Stimulated activated naive CD8-positive, alpha-beta T cell treated with anti-CD3 and anti-CD28 coated beads, Interleukin-15, amount 100 ng/mL, for 72 hours (primary cell): ENCODE measurements at places on chromosomes 12 and 14.

DNA sequence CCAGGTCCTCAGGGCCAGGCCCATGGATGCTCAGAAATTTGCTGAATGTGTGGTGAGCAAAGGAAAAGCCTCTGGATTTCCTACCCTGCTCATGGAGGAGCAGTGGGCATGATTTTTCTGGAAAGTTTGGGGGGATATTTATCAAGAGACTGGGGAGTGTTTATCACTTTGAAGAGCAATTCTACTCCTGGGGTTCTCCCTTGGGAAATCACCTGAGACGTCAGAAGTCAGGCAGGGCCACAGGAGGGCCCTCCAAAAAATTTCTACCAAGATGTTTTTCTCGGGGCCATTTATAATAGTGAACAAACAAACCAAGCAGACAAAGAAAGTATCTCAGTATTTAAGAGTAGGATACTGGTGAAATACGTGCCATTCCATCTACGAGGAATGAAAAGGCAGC is 20.1 kb upstream of the EIF2B2 start:
- no peak for DNase-seq

DNA sequence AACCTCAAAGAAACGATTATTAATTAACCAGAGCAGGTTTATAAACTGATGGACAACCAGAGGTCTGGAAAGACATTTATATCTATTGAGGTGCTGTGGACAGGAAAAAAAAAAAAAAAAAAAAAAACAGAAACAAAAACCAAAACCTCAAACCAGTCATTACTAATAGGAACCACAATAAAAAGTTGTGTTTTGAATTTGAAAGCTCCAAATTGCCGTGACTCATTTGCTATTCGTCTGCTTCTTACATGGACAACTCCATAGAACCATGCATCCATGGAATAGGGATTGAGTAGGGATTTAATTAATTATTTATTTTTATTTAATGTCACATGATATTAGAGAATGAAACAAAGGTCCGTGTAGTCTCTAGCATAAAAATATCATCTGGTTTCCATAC is 134.1 kb upstream of the SSTR1 start:
- DNase-seq, result no peak

DNA sequence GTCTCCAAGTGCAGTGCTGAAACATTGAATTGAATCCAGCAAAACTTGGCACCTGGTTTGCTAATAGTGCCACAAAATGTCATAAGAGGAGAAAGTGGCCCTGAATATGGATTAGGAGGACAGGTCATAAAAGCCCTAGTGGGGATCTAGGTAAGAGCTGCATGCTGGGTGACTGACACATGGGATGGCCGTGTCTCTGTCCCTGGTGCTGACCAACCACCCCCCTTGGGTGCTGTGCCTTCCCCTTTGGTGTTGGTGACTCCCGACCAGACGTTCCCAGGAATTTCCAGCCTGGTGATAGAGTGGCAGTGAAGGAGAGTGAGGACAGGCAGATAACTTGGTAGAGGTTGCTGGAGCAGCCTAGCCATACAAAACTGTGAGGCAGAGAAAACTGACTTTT is 142.8 kb downstream of the VRK1 start:
- DNase-seq, result no peak

GRCh38 chr14:90511795-90512328 is 115.0 kb downstream of the CALM1 start:
- DNase-seq, result no peak

DNA sequence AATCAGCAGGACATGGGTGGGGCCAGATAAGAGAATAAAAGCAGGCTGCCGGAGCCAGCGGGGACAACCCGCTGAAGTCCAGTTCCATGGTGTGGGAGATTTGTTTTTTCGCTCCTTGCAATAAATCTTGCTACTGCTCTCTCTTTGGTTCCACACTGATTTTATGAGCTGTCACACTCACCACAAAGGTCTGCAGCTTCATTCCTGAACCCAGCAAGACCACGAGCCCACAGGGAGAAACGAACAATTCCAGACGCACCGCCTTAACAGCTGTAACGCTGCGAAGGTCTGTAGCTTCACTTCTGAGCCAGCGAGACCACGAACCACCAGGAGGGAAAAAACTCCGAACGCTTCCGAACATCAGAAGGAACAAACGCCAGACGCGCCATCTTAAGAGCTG is 2.8 kb upstream of the CNIH1 start:
- no peak for DNase-seq

DNA sequence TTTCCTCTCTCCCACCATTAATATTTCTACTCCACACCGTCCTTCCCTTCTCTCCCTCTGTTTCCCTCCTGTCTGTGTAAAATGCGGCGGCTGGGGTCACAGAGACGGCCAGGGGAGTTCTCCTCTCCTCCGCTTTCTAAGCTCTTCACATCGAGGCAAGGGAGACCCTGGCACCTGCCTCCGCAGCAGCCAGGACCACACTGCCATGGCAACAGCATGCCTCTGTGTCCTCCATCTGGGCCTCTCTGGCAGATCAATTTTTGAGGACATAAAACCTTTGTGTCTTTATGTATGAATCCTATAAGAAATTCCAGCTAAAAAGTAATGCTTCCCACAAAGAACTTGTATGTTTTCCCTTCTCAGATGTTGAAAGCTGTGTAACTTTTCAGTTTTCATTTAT is 41.4 kb downstream of the DYRK4 start:
- no peak for DNase-seq

DNA sequence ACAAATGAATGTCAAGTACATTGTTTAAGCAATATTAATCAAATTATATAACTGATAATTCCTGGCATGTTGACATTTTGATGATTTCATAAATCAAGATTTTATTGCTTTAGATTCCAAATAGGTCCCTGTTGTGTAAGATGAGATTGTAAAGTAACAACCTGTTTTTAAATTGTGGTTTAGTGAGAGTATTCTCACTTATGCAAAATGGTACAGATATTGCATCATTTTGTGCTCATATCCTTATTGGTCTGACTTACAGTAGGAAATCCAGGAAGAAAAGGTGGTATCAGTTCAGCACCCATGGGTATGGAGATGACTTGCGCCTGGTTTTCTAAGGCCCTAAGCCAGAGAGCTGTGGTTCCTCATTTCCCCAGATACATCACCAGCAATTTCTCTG is 165.5 kb downstream of the KIF21A start:
- no peak for DNase-seq

GRCh38 chr12:28498850-28499249 is 308.6 kb downstream of the CCDC91 start:
- no peak for DNase-seq

- no peak for DNase-seq
These were observed 8.0 kb upstream of the TEP1 start for GRCh38 chr14:20421267-20421666.

GRCh38 chr14:64221391-64222003 is 72.7 kb downstream of the ESR2 start:
- DNase-seq, result no peak

GRCh38 chr12:67747869-67748742 is 99.6 kb downstream of the DYRK2 start:
- DNase-seq, result no peak

DNA sequence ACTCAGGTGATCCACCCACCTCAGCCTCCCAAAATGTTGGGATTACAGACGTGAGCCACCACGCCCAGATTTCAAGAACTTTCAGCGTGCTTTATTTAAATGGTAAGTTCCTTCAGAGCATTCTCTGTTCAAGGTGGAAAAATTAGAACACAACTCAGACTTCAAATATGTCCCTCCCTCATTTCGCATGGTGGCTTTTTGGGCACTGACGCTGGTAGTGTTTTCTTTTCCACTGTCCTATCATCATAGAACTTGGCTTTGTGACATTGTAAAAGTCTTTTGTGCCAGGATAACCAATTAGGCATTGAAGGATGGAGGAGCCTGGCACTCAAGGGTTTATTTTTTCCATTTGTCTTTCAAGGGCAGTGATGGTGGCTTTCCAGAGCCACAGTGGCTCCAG is 190.8 kb downstream of the NUAK1 start:
- no peak for DNase-seq

GRCh38 chr12:26700430-26700829 is 132.6 kb downstream of the ITPR2 start:
- DNase-seq, result no peak

DNA sequence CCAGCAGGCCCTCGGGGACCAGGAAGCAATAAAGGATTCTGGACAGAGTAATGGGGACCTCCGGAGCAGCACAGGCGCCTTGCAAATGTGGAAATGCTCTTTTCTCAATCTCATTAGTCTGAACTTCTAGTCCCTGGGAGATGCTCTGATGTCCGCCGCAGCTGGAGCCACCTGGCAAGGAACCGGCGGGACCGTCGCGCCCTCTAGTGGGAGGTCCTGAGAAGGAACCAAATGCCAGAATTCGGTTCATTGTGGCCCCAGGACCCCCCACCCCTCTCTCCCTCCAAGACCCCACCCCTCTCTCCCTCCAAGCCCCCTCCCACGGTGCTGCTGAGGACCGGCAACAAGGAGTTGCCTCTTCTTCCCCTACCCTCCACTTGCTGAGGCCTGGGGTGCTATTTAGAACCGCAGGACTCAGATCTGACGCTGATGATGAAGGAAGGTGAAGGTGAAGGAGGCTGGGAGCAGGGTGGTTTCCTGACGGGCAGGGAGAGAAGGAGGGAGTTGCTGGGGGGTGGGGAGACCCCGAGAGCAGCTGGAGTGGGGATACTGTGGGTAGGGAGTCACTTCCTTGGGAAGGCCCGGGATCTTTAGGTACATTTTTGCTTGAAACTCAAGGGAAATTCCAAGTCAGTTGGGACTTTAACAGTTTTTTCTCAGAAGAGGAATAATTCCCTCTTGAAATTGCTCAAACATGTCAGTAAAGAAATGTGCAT is 42.5 kb downstream of the SMIM41 start:
- peak; percentile 60 for DNase-seq

DNA sequence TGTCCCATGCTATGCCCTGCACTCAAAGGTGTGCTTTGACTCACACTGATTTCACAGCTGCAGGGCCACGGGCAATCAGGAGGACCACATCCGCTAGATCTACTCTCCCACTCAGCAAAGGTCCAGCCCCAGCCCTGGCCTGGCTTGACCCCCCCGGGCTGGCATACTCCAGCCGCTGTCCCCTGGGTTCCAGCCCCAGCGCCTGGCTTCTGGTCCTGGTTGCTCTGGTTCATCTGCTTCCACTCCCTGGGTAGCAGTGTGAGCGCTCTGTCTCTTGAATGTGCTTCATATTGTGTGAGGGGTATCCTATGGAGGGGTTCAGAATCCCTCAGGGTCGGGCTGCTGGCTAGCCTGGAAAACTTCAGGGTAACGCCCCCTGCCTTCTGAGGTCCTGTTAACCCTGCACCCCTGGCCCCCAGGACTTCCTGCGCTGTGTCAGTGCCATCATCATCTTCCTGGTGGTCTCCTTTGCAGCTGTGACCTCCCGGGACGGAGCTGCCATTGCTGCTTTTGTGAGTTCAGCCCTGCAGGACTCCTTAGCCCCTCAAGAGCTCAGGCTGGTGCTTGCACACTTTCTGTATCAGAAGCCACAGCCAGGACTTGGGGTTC is 1.9 kb downstream of the CMTM5 start:
- no peak for DNase-seq

GRCh38 chr12:67624355-67624754 is 24.2 kb upstream of the DYRK2 start:
- DNase-seq, result no peak

DNA sequence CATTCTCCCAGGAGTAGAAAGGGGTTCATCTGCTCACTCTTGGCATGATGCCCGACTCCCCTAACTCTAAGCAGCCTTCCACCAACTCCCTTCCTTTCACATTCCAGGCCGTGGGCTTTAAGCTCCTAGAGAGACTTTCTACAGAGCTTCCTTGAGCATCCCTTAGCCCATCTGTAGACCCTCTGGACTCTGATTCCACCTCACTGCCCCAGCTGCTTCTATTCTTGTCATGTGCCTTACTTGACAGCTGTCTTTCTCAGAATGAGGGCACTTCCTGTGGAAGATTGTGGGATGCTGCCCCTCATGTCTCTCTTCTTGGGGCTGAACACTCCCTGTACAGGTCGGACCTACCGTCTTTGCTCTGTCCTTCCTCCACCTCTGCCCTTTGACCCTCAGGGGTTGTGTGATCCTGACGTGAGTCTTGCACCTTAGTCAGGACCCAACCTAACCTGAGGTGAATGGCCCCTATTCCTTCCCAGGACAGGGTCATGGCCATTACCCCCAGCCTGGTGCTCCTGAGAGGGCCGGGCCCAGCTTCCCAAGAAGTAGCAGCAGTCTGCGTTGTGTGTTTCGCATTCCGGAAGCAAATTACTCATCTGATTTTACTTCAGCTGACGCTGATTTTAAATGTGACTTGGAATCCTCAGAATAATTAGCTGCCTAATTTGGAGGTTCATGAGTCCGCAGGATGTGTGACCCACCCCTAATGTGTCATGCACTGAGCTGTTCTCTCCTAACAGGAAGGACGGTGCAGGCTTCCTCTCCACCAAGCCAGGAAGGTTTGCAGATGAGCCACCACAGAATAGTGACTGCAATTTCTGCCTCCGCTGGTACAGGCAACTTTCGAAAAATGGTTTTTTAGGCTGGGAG is 2.7 kb upstream of the GALNT6 start:
- DNase-seq, result peak; percentile 52

GRCh38 chr12:70842942-70843341 is 77.6 kb downstream of the PTPRR start:
- no peak for DNase-seq

DNA sequence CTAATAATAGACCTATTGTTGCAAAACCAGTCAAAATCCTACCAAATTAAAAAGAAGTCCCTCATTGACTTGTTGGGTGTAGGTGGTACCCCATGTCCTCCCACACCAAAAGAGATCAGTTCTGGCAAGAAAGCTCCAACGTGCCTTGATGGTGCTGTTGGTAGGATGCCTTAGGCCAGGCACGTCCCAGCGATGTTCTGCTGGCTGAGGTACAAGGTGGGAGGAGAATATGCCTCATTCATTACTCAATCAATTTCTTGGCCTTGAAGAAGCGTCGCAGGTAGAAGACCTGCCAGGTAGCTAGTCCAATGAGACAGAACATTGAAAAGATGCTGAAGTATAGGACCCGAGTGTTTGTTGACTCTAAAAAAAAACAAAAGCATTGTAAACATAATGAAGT is 7.8 kb upstream of the NEK9 start:
- DNase-seq, result no peak

- no peak for DNase-seq
These were observed 21.9 kb downstream of the CCDC91 start for GRCh38 chr12:28212182-28212581.
